Natural killer cell treated with Interleukin-12 subunit alpha and Interleukin-12 subunit beta and Interleukin-15 and Interleukin-18, amount 100 ng/mL, for 72 hours (primary cell): ENCODE measurements at places on chromosomes 1 and 21.

DNA sequence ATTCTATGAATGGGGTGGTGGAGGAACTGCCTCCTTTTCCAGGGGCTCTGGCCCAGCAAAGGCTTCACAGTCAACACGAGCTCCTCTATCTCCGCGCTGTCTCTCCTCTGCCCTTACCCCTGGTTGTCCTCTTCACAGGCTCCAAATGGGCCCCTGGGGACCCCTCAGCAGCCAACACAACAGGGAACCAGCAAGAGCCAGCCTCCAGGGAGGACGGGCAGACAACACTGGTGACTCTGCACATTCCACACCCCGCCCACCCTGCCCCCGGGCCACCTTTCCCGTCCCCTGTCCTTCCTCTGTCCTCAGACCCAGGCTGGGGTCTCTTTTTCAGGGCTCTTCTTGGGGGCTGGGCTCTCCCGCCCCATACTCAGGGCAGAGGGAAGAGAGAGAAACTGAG is 17.5 kb upstream of the ETV3 start:
- H3K4me1 ChIP-seq: peaks cover 31% of the 10 kb centered on the region
- H3K27me3 ChIP-seq: peaks cover 5% of the 10 kb centered on the region
- peak overlapping the region; percentile 70 for H3K27ac ChIP-seq
- H3K36me3 ChIP-seq: no peaks in the 10 kb centered on the region
- no peak for DNase-seq

- no peaks in the 10 kb centered on the region for H3K27me3 ChIP-seq
- H3K27ac ChIP-seq: no peak overlapping the region
- H3K4me3 ChIP-seq: no peak overlapping the region
- no peaks in the 10 kb centered on the region for H3K4me1 ChIP-seq
- no peaks in the 10 kb centered on the region for H3K36me3 ChIP-seq
Observed at GRCh38 chr1:241612533-241613477, 27.4 kb downstream of the CHML start.

GRCh38 chr1:59498640-59499039 is 201.7 kb downstream of the FGGY start:
- no peaks in the 10 kb centered on the region for H3K27me3 ChIP-seq
- no peak for DNase-seq
- H3K4me1 ChIP-seq: peaks cover 5% of the 10 kb centered on the region
- H3K4me3 ChIP-seq: no peak overlapping the region
- H3K36me3 ChIP-seq: no peaks in the 10 kb centered on the region
- H3K27ac ChIP-seq: no peak overlapping the region

DNA sequence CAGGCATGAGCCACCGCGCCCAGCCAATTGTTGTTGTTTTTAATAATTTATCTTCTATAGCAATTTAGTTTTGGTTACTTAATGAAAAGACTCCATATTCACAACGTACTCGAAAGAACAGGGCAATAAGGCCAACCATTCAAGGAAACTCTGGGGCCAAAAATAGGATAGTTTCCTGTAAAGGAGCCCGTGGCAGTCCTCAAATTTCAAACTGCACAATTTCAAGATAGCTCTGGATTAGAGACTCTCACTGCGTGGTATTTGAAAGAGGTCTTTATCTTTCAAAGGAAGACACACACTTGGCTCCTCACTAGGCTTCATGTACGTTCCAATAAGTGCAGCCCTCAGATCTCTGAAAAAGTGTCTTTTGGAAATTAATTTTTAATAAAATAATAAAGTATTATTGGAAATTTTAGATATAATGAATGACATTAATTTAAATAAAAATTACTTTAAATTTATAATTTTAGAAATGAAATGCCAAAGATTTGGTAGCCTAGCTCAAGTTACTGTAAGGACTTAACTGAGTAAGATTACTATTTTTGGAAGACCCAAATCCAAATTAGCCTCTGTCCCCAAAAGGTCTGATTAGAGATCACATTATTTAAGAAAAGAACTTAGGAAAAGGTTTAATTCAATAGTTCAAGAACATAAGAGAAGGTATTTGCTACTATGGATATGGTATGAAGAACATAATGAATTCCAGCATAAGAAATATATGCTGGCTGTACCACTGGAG is 22.7 kb upstream of the DONSON start:
- no peak overlapping the region for H3K4me3 ChIP-seq
- H3K36me3 ChIP-seq: no peaks in the 10 kb centered on the region
- no peaks in the 10 kb centered on the region for H3K4me1 ChIP-seq
- no peaks in the 10 kb centered on the region for H3K27me3 ChIP-seq

- no peak for DNase-seq
- no peaks in the 10 kb centered on the region for H3K4me1 ChIP-seq
- H3K27ac ChIP-seq: no peak overlapping the region
- no peaks in the 10 kb centered on the region for H3K27me3 ChIP-seq
- no peak overlapping the region for H3K4me3 ChIP-seq
- peaks cover 11% of the 10 kb centered on the region for H3K36me3 ChIP-seq
Observed at GRCh38 chr1:226363801-226364513, 43.9 kb downstream of the PARP1 start.

- DNase-seq: no peak
- peaks cover 10% of the 10 kb centered on the region for H3K36me3 ChIP-seq
- peak overlapping the region; percentile 57 for H3K27ac ChIP-seq
- H3K4me1 ChIP-seq: peaks cover 40% of the 10 kb centered on the region
- H3K27me3 ChIP-seq: no peaks in the 10 kb centered on the region
- H3K4me3 ChIP-seq: no peak overlapping the region
Observed at GRCh38 chr1:234851450-234852438, 241.8 kb upstream of the IRF2BP2 start.

- peak; percentile 70 for DNase-seq
- peaks cover 18% of the 10 kb centered on the region for H3K4me1 ChIP-seq
- H3K27me3 ChIP-seq: no peaks in the 10 kb centered on the region
Observed at GRCh38 chr1:78003882-78004718, 639 bp upstream of the DNAJB4 start.

- no peaks in the 10 kb centered on the region for H3K4me1 ChIP-seq
- H3K27me3 ChIP-seq: no peaks in the 10 kb centered on the region
- no peak overlapping the region for H3K27ac ChIP-seq
- H3K36me3 ChIP-seq: peaks cover 18% of the 10 kb centered on the region
- DNase-seq: no peak
Observed at GRCh38 chr1:214989341-214989740, 93.2 kb upstream of the KCNK2 start.

- no peak overlapping the region for H3K27ac ChIP-seq
- DNase-seq: no peak
- H3K4me3 ChIP-seq: no peak overlapping the region
- no peaks in the 10 kb centered on the region for H3K36me3 ChIP-seq
- no peaks in the 10 kb centered on the region for H3K4me1 ChIP-seq
Observed at GRCh38 chr1:74530892-74531291, 18.5 kb upstream of the LRRC53 start.

- no peaks in the 10 kb centered on the region for H3K27me3 ChIP-seq
- DNase-seq: no peak
- H3K36me3 ChIP-seq: peaks cover 8% of the 10 kb centered on the region
- H3K4me1 ChIP-seq: peaks cover 18% of the 10 kb centered on the region
- H3K4me3 ChIP-seq: no peak overlapping the region
- H3K27ac ChIP-seq: no peak overlapping the region
Observed at GRCh38 chr1:161932668-161933067, 91.0 kb downstream of the OLFML2B start.

GRCh38 chr1:81155131-81155530 is 645.6 kb upstream of the ADGRL2 start:
- no peak for DNase-seq
- no peak overlapping the region for H3K4me3 ChIP-seq
- no peaks in the 10 kb centered on the region for H3K4me1 ChIP-seq
- no peaks in the 10 kb centered on the region for H3K36me3 ChIP-seq
- H3K27ac ChIP-seq: no peak overlapping the region
- no peaks in the 10 kb centered on the region for H3K27me3 ChIP-seq

GRCh38 chr1:31010086-31010989 is 55.2 kb downstream of the PUM1 start:
- H3K4me1 ChIP-seq: peaks cover 54% of the 10 kb centered on the region
- no peak for DNase-seq

- no peak overlapping the region for H3K4me3 ChIP-seq
- peaks cover 70% of the 10 kb centered on the region for H3K36me3 ChIP-seq
- DNase-seq: no peak
- no peak overlapping the region for H3K27ac ChIP-seq
Observed at GRCh38 chr1:207346513-207346912, 25.0 kb downstream of the CD55 start.

GRCh38 chr1:1752636-1753606 is 25.3 kb downstream of the NADK start:
- H3K4me3 ChIP-seq: no peak overlapping the region
- DNase-seq: no peak
- H3K27ac ChIP-seq: no peak overlapping the region
- no peaks in the 10 kb centered on the region for H3K27me3 ChIP-seq
- no peaks in the 10 kb centered on the region for H3K36me3 ChIP-seq

DNA sequence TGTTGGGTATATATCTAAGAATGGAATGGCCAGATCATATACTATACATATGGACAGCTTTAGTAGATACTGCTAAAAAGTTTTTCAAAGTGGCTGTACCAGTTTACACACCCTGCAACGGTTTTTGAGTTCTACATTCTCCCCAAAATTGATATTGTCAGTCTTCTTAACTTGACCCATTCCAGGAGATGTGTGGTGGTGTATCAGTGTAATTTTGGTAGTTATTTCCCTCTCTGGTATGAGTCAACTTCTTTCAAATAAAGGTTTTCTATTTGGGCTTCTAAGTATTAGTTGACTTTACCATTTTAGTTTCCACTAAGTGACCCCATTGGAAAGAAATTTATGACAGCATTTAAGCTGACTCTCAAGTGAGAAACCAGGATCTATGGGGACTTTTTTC is 29.2 kb downstream of the INKA2 start:
- peak overlapping the region; percentile 12 for H3K4me3 ChIP-seq
- peaks cover 18% of the 10 kb centered on the region for H3K4me1 ChIP-seq
- H3K36me3 ChIP-seq: peaks cover 20% of the 10 kb centered on the region

GRCh38 chr1:181493166-181493565 is 9.8 kb downstream of the CACNA1E start:
- no peak overlapping the region for H3K27ac ChIP-seq
- peaks cover 35% of the 10 kb centered on the region for H3K27me3 ChIP-seq
- H3K4me3 ChIP-seq: no peak overlapping the region
- H3K4me1 ChIP-seq: no peaks in the 10 kb centered on the region

GRCh38 chr1:5662744-5663126 is 329.5 kb downstream of the NPHP4 start:
- peaks cover 3% of the 10 kb centered on the region for H3K27me3 ChIP-seq
- no peak for DNase-seq
- H3K4me1 ChIP-seq: no peaks in the 10 kb centered on the region

GRCh38 chr1:234499119-234499942 is 20.4 kb upstream of the TARBP1 start:
- H3K4me1 ChIP-seq: peaks cover 59% of the 10 kb centered on the region
- peak; percentile 88 for DNase-seq
- H3K27me3 ChIP-seq: peaks cover 6% of the 10 kb centered on the region
- H3K4me3 ChIP-seq: peak overlapping the region; percentile 57
- peak overlapping the region; percentile 90 for H3K27ac ChIP-seq
- no peaks in the 10 kb centered on the region for H3K36me3 ChIP-seq

DNA sequence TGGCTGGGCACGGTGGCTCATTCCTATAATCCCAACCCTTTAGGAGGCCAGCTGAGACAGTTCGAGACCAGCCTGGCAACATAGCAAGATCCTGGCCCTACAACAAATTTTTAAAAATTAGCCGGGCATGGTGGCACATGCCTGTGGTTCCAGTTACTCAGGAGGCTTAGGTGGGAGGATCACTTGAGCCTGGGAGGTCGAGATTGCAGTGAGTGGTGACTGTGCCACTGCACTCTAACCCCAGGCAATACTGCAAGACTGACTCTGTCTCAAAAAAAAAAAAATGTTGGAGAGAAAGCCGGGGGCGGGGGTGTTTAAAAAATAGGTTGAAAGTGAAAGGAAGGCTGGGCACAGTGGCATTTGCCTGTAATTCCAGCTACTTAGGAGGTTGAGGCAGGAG is 16.5 kb downstream of the CLDN19 start:
- no peaks in the 10 kb centered on the region for H3K36me3 ChIP-seq
- no peak for DNase-seq
